NCI-H774 (cell line): ENCODE measurements at places on chromosomes 1 and 21.
A peak's percentile ranks its signal among the peaks of the same experiment; 100 is the strongest.

- peak; percentile 49 for DNase-seq
These were observed 15.7 kb downstream of the EPHX1 start for GRCh38 chr1:225825607-225826007.

DNA sequence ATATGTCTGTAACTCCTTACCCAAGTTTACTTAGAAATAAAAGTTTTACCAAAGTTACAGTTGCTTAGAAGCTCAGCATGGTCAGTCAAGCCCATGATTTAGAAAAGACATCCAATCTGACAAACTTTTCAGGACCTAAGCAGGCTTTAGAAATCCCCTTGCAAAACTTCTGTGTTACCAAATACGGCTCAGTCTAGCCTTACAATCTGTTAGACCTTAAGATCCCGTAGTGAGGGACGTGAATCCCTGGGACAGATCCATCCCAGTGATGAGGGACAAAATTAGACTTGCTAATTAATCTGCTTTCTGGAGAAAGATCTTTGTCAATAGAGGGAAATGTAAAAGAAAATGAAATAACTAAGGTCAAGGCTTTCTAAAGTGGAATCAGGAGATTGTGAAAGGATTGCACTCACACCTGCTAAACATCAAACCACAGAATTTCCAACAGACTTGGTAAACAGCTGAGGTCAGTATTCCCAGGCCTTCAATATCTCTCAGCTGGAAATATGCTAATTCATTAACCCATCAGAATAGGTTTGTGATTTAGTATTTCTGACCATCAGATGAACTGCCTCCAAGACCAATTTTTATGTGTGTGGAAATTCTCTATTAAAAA is 375.3 kb downstream of the DUSP10 start:
- DNase-seq = no peak

GRCh38 chr21:17779980-17780379 is 39.2 kb downstream of the C21orf91 start:
- DNase-seq = no peak

DNA sequence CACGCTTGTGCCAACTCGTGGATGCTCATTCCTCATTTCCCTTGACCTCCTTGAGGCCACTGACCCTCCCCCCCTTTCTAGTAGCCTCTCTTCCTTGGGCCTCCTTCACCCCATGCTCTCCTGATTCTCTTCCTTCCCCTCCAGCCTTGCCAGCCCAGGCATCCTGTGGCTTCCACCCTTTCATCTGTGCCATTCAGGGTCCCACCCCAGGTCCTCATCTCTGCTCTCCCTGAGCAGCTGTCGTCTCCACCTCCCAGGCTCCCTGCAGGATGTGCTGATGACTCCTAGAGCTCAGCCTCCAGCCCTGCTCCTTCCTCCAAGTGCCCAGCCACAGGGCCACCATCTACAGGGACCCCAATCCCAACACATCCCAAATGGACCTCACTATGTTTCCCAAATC is 197.4 kb downstream of the GRIK3 start:
- DNase-seq = no peak

DNA sequence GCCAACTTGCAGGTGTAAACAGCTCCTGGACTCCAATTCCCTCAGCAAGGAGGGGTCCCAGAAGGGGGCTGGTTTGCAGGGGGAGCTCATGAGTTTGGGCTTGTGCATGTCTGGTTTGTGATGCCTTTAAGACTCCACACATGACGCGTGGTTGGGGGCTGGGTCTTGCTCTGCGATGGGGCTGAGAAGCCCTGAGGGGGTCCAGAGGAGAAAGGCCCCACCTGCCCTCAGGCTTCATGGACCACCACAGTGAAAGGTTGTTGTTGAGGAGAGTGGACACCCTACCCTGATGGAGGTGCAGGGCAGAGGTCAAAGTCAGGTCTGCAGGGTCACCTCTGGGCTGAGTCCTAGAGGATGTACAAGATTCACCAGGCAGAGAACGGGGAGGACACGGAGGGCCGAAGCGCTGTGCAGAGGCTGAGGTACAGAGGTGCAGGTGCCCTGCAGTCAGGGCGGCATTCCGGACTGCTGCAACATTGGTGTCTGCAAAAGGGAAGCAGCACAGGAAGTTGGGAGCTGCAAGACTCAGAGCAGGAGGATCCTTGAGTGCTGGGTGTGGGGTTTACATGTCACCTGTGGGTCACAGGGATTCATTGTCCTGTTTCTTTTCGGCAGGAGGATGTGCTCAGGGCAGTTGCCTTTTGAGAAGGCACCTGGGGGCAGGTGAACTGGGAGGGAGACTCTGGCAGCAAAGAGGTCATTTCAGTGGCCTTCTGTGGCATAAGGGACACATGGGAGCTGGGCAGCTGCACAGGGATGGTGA is 399.4 kb downstream of the PTPRU start:
- DNase-seq = no peak

- DNase-seq = no peak
These were observed 8.7 kb upstream of the DUSP12 start for GRCh38 chr1:161740921-161741320.

DNA sequence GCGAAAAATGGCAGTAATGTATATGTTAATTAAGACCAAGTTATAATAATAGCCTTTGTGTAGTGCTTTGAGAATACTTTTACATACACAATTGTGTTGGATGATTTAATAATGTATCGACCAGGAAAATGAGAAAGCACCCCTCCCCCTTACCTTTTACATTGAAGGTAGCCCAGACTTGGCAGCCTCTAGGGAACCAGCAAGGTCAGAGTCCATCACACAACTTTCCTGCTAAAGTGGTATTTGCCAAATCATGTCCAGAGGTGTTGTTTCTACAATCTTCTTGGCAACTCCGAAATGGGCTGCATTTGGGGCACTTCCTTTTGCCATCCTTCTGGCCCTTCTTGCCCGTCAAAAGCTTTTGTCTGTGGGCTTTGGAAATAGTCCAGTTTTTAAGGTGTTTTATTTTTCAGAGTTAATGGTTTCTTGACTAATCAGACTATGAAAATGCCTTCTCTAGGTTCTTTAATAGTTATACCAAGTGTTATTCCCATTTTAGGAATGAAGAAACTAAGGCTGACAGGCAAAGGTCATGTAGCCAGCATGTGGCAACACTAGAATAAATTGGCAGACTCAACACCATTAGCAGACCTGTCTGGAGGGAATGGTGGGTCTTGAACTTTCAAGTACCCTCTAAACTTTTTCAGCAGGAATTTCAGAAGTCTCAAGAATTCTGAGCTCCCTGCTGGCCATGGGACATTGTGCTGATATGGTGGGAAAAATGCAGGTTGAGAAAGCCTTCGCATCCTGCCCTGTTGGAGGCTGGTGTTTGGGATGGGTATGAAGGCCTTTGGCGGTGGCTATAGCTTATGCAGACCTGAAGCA is 6.8 kb downstream of the ATP1A1 start:
- no peak for DNase-seq

DNA sequence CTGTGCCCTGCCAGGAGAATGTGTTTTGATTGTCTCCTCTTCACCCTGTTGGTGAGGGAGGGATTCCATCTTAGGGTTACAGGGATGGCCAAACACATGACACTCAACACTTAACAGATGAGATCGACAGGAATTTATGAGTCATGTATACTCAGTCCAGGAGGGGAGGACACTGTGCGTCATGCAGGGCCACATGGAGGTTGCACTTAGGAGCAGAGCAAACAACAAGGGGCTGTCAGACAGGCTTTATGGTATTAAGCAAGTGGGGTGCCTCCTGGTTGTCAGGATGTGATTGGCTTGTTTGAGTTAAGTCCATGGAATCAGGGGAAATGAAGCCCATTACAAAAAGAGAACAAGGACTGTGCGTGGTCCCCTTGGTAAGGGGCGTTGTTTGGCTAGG is 26.9 kb downstream of the EDARADD start:
- no peak for DNase-seq

DNA sequence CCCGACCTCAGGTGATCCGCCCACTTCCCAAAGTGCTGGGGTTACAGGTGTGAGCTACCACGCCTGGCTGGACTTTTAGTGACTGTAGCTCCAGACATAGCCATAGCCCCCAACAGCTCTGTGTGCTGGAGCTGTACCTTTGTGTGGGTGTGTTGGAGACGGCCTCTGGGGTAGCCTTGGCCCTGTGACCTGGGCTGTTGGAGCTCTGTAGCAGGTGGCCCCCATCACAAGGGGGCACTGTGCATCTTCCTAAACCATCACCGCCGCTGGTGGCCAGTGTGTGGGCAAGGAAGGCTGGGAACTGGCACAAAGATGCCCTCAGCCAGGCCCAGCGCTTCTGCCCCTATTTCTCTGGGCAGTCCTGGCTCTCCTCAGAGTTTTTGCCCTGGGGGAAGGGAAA is 38.4 kb upstream of the FOXO6 start:
- DNase-seq = peak; percentile 61

DNA sequence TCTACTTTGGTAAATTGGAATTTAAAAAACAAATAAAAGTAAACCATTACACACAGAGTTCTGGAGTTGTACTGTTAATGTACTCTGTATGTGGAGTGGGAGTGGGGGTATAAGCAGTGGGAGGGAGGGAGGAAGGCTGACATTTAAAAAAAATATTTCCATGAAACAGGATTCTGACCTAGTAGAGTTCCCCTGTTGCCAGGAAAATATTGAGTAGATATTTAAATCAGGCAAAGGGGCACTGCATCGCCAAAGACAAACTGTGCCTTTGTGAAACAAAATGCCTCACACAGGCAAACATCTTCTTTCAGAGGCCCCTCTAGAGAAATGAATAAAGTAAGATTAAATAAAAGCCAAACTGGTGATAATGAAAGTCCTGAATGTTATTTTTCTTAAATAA is 87.8 kb downstream of the ERG start:
- no peak for DNase-seq

DNA sequence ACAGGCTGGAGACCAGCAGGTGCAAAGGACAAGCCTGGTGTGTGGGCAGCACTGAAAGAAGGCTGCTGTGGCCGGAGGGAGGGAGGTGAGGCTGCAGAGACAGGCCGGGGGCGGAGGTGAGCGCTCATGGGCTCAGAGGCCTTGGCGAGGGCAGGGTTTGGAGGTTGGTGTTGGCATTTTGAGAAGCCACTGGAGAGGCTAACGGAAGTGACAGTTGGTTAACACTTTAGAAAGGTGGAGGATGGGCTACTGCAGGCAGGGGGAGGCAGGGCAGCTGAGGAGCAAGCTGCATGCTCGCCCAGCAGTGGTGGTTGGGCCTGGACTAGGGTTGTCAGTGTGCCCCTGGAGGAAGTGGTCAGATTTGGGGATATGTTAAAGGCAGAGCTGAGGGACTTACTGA is 37.5 kb downstream of the QSOX1 start:
- no peak for DNase-seq

GRCh38 chr1:216212826-216213225 is 210.4 kb downstream of the USH2A start:
- no peak for DNase-seq

DNA sequence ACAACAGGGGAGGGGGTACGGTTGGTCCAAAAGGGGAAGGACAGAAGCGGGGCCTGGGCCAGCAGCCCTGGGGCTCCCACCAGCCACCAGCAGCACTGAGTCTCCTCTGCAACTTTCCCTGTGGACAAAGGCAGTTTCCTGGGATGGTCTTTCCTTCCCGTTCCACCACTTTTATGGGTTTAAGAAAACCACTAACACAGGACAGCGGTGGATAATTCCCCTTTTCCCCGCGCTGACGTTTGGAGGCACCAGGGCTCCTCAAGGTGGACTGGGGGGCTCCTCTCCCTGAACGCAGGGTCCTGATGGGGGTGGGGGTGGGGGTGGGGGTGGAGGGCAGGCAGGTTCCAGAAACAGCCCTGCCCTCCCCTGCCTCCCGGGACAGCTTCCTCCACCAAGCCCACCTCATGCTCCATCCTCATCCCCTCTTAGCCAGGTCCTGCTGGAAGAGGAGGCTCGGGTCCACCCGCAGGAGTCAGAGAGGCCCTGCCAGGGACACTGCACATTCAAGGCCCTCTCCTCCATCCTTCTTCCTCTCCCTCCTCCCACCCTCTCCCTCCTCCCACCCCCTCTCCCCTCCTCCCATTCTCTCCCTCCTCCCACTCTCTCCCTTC is 4.8 kb upstream of the COL6A1 start:
- DNase-seq = no peak

- no peak for DNase-seq
These were observed 26.2 kb upstream of the TARBP1 start for GRCh38 chr1:234504969-234505768.

DNA sequence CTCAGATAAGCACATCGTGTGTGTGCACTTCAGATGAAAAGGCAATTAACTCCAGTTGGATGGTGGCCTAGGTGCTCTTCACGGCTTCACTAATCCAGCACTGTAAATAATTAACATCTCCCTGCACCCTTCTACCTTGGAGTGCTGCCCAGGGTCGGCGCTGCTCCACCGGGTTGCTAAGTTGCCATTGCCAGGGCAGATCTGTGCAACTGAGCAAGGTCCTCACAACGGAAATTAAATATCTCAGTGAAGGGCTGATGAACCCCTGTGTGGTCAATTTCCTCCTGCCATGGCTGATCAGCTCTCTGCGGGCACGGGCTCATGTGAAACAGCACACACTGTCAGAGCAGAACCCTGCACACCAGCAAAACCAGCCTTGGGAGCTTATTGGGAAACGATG is 63.2 kb downstream of the SYDE2 start:
- DNase-seq = peak; percentile 88

DNA sequence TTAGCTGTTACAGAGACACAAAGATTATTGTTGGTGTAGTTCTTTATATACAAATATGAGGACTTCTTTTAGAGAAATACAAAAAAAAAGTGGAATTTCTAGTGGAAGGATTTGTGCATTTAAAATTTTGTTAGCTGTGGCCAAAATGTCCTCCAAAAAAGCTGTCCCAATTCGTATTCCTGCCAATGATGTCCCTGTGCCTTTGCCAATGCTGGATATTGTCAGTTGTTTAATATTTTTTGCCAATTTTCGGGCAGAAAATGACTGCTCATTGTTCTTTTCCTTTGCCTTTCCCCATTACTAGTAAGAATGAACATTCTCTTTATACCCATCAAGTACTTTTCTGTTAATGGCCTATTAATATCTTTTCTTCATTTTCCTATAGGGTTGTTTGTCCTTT is 110.0 kb upstream of the HOOK1 start:
- DNase-seq = no peak

DNA sequence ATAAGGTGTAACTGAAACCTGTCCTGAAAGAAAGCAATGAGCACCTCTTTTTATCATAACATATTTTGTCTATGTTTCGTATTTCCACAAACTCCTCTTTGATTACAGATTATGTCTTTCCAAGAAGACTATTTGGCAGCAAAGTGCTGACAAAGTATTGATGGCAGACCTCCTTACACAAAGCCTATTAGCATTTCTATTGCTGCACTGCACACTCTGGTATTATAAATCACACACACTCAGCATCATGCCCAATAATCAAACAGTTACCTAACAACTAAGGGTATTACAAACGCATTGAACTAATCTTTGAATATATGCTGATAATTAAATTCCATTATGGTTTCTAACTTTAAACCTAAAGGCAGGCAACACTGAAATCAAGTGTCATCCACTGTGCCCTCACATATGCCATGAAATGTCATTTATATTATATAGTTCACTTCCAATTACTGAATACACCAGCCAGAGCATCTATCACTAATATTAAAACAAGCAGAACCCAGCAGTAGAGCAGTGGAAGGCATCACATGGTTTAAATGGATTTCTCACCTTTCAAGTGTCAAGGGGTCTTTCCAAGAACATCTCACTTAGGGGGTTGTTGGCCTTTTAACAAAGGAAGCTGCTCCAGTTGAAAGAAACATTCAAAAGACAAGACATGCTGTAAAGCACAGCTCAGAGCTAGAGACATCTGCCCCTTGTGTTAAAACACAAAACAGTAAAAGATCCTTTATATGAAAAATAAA is 239.1 kb downstream of the RERE start:
- no peak for DNase-seq
